ENCODE measurements at places on chromosomes 3 and 15.

GRCh38 chr15:51403072-51403878 lies 61.8 kb downstream of the GLDN start:
- DNase-seq, result no peak

DNA sequence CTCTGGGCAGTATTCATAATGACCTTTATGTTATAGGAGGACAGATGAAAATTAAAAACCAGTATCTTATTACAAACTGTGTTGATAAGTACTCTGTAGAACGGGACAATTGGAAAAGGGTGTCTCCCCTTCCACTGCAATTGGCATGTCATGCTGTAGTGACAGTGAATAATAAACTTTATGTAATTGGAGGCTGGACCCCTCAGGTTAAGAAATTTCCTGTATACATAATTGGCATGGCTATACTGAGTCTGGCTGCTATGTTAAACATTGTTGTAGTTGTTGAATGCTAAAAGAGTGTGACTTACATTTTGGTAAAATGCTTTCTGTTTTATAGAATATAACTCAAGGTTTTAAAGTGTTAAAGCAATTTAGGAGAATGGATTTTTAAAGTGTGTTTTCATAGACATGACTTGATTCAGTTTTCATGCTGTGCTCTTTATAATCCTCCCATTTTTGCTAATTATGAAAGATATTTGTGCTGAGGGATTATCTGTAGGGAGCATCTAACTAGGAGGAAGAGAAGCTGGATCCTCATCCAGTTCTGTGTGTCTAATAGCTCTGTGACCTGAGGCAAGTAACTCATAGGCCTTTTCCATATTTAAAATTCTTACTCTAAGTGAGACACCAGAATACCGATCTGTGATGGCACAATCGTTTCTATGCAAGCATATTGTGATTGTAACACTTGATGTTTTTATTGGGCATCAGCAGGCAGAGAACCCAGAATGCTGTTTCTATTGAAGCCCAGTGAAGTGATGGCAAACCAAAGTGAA lies 13.0 kb downstream of the KBTBD12 start:
- no peak for DNase-seq

DNA sequence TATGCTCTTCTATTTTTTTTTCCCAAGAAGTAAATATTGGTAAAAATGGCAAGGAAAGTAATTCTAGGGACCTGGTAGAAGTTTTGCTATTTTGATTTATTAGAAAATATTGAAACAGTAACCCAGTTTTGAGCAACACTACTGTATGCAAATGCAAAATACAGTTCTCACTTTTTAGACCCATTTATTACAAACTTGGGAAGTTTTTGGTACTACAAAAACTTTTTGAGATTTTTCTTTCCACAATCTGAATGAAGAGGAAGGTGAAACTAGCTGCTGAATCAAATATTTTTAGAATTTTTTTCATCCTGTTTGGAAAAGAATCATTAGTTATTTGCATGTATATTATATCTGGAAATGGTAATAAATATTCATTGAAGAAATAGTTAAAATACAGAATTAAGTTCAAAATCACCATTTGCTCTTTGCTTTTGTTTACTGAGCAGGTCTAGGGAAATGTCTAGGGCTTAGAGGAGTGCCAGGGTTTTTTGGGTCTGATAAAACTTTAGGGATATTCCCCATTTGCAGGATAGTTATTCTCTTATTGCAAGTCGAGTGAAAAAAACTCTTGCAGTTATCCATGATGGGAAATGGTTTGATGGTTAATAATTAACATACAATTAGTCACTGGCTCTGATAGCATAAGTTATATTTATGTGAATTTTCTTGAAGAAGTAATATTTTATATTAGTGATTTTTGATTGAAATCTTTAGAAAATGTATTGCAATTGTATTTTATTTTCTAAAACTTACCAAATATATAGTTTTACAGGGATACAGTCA lies 47.0 kb downstream of the TCF12 start:
- no peak for DNase-seq

- DNase-seq, result no peak
Measured at GRCh38 chr3:107271787-107272387, 105.4 kb upstream of the CCDC54 start.

DNA sequence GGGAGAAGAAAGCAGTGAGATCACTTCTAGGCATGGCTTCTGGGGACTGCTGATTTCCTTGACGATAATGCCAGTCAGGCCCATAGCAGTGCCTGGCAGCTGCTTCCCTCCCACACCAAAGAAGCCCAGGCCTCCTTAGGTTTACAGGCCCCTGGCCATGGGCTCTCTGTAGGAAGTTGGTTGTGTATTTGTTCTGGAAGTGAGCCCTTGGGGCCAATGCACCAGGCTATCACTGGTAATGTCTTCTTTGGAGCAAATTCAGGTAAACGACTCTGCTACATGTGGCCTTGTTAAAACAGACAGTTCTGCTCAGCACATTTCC lies 89.3 kb downstream of the CCNL1 start:
- DNase-seq, result no peak

GRCh38 chr3:59310736-59311135 lies 260.9 kb upstream of the CFAP20DC start:
- no peak for DNase-seq

- DNase-seq, result no peak
Measured at GRCh38 chr3:66372681-66373350, 128.0 kb downstream of the LRIG1 start.
